Airway epithelial cell (primary cell): ENCODE measurements at places on chromosomes 2 and 18. TPM values are rescaled to one million over a fixed set of nuclear protein-coding genes. Genes with fewer than 3 reads are reported as not detected.

The STON1 gene
- total RNA-seq = 0.05 and 0.56 TPM in 2 replicates

The FSIP2 gene
- 0.56 and 0.85 TPM in 2 replicates for total RNA-seq

The KCNE4 gene
- 0.35 TPM in 1 of 2 replicates, not detected in the other for total RNA-seq

The KLHL41 gene
- not detected in 2 replicates for total RNA-seq
